H1 (cell line): ENCODE measurements at places on chromosomes 12 and 14.

DNA sequence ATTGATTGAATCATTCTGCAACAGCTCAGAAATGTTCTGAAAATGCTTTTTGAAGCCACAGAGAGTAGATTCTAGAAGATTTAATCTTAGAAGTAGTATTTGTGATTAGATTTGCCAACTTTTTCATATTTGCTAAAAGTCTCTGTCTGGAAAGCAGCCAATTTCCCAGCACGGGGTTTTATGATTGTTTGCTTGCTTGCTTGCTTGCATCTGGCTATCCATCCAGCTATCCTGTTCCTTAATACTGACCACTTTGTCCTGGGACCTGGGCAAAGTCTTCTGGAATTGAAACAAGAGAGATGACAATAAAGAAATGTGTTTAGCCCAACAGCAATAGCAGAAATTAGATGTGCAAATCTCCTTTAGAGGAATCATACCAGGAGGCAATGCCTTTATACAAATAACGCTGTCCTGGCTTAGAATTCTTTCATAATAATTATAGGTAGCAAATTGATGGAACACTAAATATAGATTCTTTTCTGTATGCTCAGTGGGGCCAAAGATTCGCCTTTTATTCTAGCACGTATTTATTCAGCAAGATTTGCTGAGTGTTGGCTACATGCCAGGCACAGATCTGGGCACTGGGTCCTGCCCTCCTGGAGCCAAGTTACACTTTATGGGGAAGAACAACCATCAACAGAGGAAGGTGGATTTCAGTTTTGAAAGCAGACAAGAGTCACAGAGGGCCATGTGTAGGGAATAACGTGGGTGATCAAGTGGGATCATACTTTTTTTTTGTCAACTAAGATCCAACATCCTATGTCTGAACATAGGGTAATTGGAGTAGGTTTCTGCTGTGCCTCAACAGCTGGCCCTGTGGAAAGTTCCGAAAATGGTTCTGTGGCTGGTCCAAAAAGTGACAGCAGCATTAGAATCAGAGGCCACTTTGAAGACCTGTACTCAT lies 25.3 kb downstream of the MYBPC1 start:
- H3K4me1 ChIP-seq, result no peaks in the 10 kb centered on the region
- no peak overlapping the region for H3K4me3 ChIP-seq
- H3K36me3 ChIP-seq, result no peaks in the 10 kb centered on the region
- no peak overlapping the region for H3K27ac ChIP-seq
- no peak for DNase-seq

DNA sequence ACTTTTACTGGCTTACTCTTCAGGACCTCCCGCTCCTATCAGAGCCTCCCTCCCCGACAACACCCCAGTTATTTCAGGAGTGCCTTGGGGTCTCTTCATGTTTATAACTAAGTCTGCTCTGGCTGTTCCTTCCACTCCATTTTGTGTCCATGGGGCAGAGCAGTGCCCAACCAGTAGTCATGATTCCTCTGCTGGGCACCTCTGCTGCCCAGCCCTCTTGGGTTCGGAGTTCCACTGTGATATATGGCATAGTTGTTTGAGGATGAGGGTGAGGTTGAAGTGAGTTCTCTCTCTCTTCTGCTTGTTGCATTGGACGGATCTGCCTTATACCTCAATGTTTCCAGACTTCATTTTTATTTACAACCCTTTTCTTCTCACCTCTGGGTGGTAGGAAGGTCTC lies 17.4 kb downstream of the NR1H4 start:
- H3K4me3 ChIP-seq, result no peak overlapping the region
- no peak for DNase-seq
- no peaks in the 10 kb centered on the region for H3K36me3 ChIP-seq
- H3K27ac ChIP-seq, result no peak overlapping the region

DNA sequence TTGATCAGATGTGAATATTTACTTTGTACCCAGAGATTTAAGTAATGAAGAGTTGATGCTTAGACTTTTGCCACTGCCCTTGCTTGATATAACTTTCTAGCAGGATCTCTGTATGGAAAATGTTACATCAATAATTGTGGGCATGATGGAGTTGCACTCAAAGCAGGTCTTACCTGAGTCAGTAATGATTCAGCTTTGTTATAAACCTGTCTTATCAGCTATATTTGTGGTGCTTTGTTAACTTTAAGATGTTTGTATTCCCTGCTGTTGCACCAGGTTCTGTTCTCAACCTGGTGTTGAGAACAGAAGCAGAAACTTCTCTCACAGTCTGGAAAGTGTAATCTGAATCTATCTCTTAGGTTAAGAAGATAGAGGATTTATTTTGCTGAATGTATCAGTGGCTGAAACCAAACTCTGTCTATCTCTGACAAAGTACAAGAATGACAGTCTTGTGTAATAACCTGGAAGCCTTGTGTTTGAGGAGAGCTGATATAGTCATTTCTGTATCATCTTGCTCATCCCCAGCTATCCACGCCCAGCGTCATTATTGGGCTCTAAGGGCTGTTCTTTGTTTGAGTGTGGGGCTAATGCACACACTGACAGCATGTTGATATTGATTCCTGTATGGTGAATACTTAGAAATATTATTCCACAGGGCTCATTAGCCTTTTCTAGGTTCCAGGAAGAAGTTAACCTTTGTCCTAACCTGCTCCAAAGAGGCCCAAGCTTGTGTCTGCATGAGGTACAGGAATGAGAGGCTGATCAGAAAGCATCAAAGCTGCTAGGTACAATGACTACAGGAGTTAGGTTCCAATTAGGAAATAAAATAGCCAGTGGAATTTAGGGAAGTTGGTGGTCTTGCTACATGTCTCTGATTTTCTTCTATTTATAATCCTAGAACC lies 3.6 kb downstream of the AKAP6 start:
- no peak overlapping the region; the same call in 1 of the 2 replicates for H3K27ac ChIP-seq
- H3K27me3 ChIP-seq, result no peaks in the 10 kb centered on the region
- H3K4me1 ChIP-seq, result no peaks in the 10 kb centered on the region
- no peak overlapping the region for H3K4me3 ChIP-seq
- no peaks in the 10 kb centered on the region for H3K36me3 ChIP-seq

DNA sequence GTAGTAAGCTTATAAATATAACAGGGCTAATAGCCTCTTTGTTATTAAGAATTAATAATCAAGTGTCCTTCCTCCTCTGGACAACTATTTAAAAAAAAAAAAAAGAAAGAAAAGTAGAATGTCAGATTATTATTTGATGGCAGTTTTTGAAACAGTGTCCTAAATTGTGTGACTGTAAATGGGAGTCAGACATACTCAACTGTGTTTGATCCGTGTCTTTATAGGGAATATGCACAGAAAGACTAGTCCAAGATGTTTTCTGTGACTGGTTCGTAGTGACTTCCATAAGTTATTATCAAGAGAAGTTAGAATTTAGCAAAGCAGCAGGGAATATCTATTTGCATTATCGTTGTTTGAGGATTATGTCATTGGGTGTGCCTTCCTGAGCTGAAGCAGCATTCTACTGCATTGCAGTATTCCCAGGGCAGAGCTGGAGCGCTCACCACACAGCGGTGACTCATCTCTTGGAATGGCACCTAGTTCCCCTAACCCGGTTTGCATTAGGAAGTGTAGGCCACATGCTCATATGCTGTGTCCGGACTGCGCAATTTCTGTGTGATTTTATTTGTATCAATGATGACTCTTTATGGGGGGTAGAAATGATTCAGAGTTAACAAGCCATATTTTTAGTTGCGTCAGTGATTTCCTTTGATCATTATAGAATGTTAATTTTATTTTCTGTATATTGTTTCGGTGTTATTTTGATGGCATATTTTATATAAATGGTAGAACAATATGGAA lies 7.9 kb downstream of the DYNC1H1 start:
- no peak overlapping the region for H3K4me3 ChIP-seq
- no peak overlapping the region for H3K27ac ChIP-seq

GRCh38 chr14:104562606-104563005 lies 17.0 kb upstream of the C14orf180 start:
- H3K4me1 ChIP-seq, result no peaks in the 10 kb centered on the region
- no peak for DNase-seq
- H3K27ac ChIP-seq, result no peak overlapping the region
- H3K4me3 ChIP-seq, result no peak overlapping the region

DNA sequence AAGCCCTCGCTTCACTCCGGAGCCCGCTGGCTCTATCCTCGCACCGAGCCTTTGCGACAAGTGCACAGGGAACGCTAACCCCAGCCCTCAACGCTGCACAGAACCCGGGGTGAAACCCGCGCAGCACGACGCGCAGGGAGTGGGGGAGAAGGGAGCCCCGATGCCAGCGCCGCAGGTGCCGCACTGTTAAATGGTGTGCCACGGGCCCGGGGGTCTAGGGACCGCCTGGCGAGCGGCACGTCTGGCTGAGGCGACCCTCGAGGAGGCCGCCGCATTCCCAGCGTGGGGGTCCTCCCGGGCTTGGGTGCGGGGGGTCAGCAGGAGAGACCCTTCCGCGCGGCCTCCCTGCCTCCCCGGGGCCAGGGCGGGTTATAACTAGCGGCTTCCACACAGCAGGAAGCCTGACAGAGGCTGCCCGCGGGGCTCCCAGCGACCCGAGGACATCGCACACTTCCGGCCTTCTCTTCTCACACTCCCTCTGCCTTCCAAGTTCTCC lies 23.8 kb upstream of the LRTM2 start:
- H3K27me3 ChIP-seq, result peaks cover 11% of the 10 kb centered on the region
- peak overlapping the region; percentile 70 for H3K4me3 ChIP-seq
- H3K27ac ChIP-seq, result no peak overlapping the region
- peaks cover 12% of the 10 kb centered on the region for H3K4me1 ChIP-seq

- H3K36me3 ChIP-seq, result no peaks in the 10 kb centered on the region
- H3K4me3 ChIP-seq, result peak overlapping the region; percentile 65; the same call in 1 of the 2 replicates
- H3K27me3 ChIP-seq, result no peaks in the 10 kb centered on the region
- DNase-seq, result no peak
Observed at GRCh38 chr12:14364583-14365271, 755 bp upstream of the ATF7IP start.

GRCh38 chr14:85390236-85390635 lies 139.7 kb upstream of the FLRT2 start:
- H3K4me1 ChIP-seq, result no peaks in the 10 kb centered on the region
- H3K4me3 ChIP-seq, result no peak overlapping the region
- DNase-seq, result no peak
- H3K36me3 ChIP-seq, result no peaks in the 10 kb centered on the region
- no peak overlapping the region for H3K27ac ChIP-seq

DNA sequence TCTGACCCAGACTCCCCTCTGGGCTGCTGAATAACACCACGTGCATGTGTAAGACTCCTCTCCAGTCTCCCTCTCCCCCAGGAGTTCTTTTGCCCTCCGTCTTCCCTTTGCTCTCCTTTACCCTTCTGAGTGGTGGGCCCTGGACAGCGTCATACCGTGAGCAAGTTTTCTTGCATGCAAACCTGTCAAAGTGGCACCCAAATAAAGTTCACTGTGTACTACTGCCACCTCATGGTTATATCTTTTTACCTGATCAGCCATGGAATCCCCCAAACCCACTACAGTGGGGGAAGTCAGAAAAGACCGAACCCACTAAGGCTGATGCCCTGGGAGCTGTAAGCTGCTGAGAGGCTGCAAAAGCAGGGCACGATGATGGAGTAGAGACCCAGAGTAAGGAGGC lies 131.1 kb upstream of the VRK1 start:
- H3K36me3 ChIP-seq, result no peaks in the 10 kb centered on the region
- H3K4me3 ChIP-seq, result no peak overlapping the region
- H3K27me3 ChIP-seq, result no peaks in the 10 kb centered on the region
- no peak for DNase-seq

DNA sequence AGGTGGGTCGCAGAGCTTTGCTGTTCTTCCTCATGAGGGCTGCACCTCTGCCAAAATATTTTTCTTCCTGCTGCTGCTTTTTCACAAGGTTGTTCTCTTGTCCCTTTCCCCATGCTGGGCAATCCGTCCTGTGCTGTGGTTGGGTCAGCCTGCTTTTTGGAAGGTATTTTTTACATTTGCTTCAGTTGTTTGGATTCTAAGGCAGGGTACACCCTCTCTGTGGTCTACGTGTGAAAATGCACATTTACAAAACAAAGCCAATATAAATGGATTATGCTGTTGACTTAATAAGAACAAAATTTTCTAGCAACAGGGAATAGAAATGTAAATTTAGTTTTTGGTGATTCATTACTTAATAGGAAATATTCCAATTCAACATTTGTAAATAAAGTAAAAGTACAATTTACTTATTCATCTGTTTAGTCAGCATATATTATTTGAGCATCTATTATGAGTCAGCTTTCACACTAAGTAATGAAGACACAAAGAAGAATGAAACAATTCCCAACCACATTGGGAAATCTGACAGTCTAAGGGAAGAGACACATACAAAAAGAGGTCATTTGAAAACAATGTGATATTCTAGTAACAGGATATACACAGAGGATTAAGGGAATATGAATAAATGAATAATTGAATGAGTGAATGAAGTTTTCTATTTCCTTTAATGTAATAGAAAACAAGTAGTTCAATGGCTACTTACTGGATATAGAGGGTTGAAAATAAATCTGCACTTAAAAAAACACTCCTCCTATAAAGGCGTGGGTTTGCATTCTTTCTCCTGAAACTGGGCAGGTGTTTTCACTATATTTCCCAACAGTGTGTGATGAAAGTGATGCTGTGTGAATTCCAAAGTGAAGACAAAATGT lies 94.6 kb upstream of the PRICKLE1 start:
- no peak overlapping the region for H3K4me3 ChIP-seq
- no peaks in the 10 kb centered on the region for H3K27me3 ChIP-seq
- H3K27ac ChIP-seq, result no peak overlapping the region
- H3K36me3 ChIP-seq, result no peaks in the 10 kb centered on the region
- H3K4me1 ChIP-seq, result no peaks in the 10 kb centered on the region
- no peak for DNase-seq

DNA sequence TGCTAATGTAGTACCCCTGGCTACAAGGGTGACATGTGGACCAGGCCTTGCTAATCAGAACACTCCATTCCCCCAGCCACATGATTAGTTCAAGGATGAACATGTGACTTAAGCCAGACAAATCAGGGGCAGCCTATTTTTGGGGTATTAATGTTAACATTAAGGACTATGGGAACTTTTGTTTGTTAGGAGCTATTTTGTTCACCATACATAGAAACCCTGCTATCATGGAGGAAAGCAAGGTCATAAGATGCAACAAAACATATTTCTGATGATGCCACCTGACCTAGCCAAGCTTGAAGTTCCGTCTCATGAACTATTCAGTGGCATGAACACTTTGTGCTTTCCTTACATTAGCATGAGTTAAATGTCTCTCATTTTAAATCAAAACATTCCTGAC lies 90.8 kb upstream of the PELI2 start:
- H3K36me3 ChIP-seq, result no peaks in the 10 kb centered on the region
- H3K4me1 ChIP-seq, result no peaks in the 10 kb centered on the region
- no peak overlapping the region for H3K4me3 ChIP-seq

DNA sequence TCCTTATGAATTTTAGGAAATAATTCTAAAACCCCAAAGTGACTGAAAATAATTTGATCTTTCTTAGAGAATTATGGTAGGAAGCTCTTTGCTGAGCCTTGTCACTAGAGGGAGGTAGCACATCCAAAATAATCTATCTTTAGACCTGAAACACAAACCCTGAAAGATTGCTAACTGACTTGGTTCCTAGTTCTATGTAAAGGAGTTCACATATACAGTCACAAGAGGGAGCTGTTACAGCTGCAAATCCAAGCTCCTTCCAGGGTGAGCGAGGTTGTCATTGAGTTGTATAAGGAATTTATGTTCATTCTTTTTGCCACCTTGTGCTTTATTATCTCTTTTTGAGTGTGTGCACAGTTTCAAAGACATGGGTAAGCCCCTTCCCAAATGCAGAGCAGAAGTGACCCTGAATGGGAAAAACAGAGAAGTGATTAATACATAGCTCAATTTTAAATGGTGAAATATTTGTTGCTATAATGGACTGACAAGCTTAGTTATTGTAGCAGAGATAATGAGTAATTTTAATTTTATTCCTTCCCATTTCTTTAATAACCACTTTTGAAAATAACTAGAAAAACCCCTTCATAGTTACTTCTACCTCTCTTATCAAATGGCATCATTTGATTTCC lies 387.9 kb downstream of the DAD1 start:
- no peak overlapping the region for H3K4me3 ChIP-seq
- DNase-seq, result no peak
- no peak overlapping the region for H3K27ac ChIP-seq
- H3K36me3 ChIP-seq, result no peaks in the 10 kb centered on the region
